ENCODE measurements at places on chromosomes 6 and 20.

DNA sequence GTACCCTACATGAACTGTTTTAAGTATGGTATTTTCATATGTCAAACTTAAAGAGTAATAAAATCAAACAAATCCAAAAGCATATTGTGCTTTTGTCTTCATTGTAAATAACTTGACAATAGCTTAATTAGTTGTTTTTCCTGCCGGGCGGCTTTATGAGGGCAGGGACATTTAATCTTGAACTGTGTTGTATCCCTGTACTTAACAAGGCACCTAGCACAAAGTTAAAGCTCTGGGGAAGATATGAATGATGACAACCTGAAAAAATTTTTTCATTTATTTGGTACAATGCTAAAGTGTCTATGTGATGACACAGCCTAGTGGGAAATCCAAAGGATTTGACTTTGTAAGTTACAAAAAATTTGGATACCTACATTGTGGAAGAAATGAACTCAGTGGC, 502 bp upstream of the HACE1 start:
- no peak for DNase-seq

DNA sequence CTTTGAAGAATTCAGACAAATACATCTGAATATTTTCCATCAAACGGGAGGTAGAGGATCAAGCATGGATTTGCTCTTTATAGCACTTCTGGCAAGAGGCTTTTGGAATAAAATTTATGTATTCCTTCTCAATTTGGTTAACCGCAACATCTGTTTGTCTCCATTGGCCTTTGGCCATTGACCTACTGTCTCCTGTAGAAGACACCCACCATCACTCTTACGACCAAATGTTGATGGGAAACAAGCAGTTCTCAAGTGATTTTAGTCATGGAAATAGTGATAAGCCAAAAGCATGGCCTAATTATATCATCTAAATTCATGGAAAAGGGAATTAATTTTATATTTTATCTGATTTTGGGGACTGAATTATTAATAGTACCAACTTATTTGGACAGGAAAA, 591.9 kb downstream of the CD109 start:
- no peak for DNase-seq

GRCh38 chr20:62240020-62240685, 1.8 kb downstream of the OSBPL2 start:
- DNase-seq = no peak

GRCh38 chr6:151107897-151108427, 131.8 kb upstream of the AKAP12 start:
- no peak for DNase-seq

GRCh38 chr20:9018346-9018745, 50.5 kb upstream of the PLCB4 start:
- no peak for DNase-seq

- DNase-seq = no peak
These were observed 12.2 kb downstream of the PPARD start for GRCh38 chr6:35354361-35355135.

- DNase-seq = no peak
These were observed 2.1 kb downstream of the TOP1 start for GRCh38 chr20:41030531-41031242.

- DNase-seq = no peak
These were observed 433.7 kb upstream of the MANEA start for GRCh38 chr6:95143408-95144180.
